ENCODE measurements at places on chromosomes 5 and 9.

- no peak for DNase-seq
Observed at GRCh38 chr9:101737705-101738565, 512 bp downstream of the GRIN3A start.

- DNase-seq = no peak
Observed at GRCh38 chr9:109616571-109617120, 118.5 kb upstream of the PTPN3 start.

- no peak for DNase-seq
Observed at GRCh38 chr5:310941-311434, 10.5 kb upstream of the AHRR start.

- no peak for DNase-seq
Observed at GRCh38 chr9:133799106-133799505, 61.0 kb upstream of the SARDH start.

- no peak for DNase-seq
Observed at GRCh38 chr5:172858990-172859811, 25.1 kb downstream of the ERGIC1 start.

DNA sequence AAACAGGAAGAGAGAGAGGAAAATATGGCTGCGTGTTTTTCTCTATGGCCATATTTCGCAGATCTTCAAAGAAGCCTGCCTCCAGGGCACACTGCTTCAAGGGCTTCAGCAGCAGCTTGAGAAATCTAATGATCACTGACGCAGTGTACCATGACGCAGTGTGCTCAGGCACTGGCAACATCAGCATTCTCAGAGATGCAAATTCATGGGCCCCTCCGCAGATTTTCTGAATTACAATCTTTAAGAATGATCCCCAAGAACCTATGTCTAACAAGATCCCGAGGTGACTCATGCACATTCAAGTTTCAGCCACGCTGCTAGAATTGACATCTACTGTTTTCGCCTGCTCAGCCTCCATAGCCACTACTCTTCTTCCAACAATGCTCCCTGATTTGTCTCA lies 143.9 kb upstream of the ZNF366 start:
- no peak for DNase-seq

GRCh38 chr9:137972988-137973470 lies 95.4 kb downstream of the CACNA1B start:
- DNase-seq = no peak

- DNase-seq = no peak
Observed at GRCh38 chr9:138077898-138078540, 200.4 kb downstream of the CACNA1B start.

DNA sequence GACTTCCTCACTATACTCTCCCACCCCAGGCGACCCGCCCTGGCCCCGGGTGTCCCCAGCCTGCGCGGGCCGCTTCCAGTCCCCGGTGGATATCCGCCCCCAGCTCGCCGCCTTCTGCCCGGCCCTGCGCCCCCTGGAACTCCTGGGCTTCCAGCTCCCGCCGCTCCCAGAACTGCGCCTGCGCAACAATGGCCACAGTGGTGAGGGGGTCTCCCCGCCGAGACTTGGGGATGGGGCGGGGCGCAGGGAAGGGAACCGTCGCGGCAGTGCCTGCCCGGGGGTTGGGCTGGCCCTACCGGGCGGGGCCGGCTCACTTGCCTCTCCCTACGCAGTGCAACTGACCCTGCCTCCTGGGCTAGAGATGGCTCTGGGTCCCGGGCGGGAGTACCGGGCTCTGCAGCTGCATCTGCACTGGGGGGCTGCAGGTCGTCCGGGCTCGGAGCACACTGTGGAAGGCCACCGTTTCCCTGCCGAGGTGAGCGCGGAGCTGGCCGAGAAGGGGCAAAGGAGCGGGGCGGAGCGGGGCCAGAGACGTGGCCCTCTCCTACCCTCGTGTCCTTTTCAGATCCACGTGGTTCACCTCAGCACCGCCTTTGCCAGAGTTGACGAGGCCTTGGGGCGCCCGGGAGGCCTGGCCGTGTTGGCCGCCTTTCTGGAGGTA lies 2.1 kb downstream of the CA9 start:
- peak; percentile 35 for DNase-seq

- no peak for DNase-seq
Observed at GRCh38 chr5:149596712-149597111, 15.4 kb downstream of the ARHGEF37 start.

GRCh38 chr5:159218595-159219023 lies 9.3 kb upstream of the RNF145 start:
- no peak for DNase-seq

- no peak for DNase-seq
Observed at GRCh38 chr5:82754759-82755158, 322.4 kb downstream of the TMEM167A start.

DNA sequence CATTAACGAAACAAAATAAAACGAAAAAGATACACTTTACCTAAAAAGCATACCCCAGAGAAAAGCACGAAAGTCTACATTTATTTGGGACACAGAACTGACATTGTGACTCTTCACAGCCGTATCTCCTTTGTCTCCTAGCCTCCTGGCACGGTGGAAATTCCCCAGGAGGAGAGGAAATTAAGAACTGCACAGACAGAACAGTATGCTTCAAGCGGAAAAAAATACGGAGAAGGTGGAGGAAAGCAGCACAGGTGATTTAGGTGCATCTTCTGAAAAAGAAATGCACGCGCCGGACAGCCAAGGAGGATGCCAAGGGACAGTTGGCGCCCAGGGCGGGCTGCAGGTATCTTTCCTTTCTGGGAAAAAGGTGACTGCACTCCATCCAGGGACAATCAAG lies 32.0 kb downstream of the DDX31 start:
- no peak for DNase-seq

GRCh38 chr9:31394015-31394473 lies 990.4 kb upstream of the ACO1 start:
- no peak for DNase-seq

DNA sequence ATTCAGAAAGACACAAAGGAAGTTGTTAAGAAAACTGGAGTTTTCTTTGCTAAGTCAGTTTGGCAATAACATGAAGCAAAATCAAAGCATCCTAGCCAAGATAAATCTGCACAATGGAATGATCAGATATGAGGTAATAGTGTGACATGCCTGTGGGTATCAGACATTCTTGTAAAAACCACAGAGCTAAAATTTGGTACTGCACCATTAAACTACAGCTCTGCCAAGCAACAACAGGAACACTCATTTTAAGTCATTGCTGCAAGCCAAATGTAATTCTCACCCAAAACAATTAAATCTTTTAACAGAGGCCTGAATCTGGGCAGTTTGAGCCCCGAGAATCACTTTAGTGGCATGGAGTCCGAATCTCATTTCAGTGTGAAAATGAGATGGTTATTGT lies 96.6 kb downstream of the VCAN start:
- DNase-seq = no peak

DNA sequence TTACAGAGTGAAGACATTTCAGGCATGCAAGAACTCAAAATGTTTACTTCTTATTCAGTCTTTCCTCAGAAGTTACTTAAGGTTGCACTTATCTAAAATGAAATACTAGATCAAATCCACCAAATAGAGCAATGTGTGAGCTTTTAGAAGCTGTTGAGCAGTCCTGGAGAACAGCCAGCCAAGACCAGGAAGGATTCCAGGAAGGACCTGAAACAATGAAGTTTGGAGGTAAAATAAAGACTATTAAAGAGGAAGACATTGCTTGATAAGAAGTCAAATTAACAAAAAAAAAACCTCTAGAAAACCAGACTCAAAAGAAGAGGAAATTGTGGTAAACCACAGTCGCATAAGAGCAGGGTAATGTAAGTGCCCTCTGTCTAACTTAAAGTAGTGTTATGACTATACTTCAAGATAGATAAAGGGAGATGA lies 156.2 kb upstream of the S1PR3 start:
- no peak for DNase-seq

GRCh38 chr9:135519179-135519971 lies 1.9 kb upstream of the LCN1 start:
- no peak for DNase-seq

DNA sequence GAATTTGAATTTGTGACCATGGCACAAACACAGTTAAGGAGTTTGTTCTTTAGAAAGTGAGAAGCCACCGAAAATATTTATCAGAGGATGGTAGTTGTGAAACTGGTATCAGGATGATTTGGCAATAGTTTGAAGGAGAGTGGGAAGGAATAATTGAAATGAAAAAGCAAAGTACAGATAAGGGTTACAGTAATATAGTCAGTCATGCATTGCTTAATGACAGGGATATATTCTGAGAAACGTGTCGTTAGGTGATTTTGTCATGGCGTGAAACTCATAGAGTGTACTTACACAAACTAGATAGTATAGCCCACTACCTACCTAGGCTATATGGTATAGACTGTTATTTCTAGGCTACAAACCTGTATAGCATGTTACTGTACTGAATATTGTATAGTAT lies 84.2 kb downstream of the GPBP1 start:
- DNase-seq = no peak

DNA sequence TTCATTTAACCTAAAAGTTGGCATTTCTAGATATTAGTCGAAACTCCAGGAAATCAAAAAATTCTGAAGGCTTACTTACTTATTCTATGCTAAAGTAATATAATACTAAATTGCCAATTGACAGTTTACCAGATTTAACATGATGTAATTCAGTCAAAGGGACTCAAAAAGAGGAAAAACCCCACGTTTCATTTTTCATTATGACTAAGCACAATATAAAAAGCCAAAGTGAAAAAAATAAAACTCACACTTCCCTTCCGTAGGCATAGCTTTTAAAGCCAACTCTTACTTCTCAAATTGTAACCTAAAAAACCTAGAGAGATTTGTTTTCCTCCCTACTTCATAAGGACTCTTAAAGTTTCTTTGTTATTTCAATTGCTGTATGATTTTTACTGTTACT lies 146.6 kb downstream of the RAPGEF6 start:
- peak; percentile 16 for DNase-seq

DNA sequence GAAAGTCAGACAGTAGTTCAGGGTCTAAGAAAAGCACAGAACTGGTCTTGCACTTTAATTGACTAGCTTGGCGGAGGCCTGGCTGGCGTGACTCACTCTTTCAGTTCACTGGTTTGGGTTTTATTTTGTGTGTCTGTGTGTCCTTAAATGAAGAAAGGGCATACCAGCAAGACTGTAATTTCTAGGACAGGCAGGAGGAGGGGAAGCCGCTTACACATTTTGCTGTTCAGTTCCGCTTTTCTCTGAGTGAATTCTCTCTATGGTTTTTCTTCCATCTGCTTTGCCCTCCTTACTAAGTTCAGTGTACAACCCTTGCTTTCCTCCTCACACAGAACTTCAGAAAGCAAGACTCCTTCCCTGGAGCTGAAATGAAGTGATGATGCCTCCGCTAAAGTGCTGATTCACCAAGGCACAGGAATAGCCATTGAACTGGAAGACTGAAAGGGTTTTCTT lies 150.8 kb downstream of the MEF2C start:
- no peak for DNase-seq

- DNase-seq = no peak
Observed at GRCh38 chr5:166058660-166059059, 2232.8 kb upstream of the WWC1 start.

DNA sequence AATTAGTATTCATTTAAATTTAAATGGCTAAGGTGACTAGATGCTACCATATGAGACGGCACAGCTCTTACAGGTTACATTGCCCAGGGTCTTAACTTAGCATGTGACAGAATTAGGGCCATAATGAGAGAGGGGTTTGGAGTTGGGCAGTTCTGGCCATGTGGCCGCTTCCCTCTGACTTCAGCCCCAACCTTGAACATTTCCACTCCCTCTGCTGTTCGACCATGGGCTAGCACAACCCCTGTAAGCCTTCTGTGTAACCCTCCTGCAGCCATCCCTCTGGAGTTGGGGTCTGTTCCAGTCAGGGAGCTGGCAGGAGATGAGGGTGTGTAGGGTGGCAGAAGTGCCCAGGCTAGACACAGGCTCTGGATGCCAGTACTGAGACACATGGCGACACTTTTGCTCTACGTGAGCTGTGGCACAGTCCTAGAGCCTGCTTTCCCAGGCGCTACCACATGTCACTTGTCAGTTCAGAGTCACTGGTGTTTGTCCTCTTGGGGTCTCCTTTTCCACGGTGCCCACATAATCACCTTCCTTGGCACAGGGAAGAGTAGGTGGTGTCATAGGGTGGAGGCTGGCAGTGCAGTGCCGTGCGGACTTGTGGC lies 128.7 kb upstream of the PITX1 start:
- no peak for DNase-seq

DNA sequence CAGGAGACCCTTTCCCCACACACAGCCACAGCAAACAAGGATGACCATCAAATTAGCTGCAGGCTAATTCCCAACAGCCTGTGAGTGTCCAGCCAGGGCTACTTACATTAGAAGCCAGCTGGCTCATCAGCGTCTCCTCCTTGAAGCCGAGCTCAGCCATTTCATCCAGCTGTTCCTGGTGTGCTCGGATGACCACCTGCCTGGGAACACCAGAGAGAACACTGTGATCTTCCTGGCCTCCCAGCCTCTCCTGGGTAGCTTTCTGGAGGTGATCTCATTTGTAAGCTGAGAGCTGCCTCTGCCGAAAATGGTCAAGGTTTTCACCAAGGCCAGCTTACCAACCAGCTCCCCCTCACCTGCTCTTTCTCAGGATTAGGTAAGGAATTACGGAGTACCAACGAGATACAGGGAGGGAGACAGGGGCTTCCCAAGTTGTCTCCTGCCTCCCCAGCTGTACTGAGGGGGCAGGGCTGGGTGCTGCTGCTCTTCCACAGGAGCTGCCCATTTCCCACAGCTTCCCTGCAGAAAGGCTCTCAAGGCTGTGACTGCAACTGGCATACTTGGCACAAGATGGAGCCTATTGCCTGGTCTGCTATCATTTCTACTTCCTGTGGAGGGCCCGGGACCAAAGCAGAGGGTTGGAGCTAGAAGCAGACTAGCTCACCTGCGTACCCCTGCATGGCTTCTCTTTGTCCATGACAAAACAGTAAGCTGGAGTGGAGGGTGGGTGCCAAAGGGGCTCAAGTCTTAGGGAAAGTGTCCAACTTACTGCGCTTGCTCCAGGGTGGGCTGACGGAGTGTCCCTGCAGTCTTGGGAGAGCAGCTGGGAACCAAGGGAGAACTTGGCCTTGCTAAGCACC lies 73.9 kb downstream of the KIF24 start:
- no peak for DNase-seq

DNA sequence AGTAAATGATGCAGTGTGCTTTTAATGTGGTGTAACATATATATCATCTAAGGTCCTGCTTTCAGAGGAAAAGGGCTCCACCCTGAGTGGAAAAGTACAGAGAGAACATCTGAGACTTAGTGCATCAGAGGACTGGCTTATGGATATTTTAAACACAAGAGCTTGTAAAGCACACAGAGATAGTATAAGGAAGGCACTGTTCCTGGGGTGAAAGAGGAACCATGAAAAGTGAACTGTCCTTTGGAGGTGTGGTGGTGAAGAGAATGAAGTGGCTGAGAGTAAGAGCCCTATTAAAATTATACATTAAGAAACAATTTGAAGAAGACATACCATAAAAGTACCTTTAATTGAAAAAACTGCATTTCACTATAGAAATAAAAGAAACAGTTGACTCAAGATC lies 68.9 kb downstream of the CSF2 start:
- DNase-seq = no peak

DNA sequence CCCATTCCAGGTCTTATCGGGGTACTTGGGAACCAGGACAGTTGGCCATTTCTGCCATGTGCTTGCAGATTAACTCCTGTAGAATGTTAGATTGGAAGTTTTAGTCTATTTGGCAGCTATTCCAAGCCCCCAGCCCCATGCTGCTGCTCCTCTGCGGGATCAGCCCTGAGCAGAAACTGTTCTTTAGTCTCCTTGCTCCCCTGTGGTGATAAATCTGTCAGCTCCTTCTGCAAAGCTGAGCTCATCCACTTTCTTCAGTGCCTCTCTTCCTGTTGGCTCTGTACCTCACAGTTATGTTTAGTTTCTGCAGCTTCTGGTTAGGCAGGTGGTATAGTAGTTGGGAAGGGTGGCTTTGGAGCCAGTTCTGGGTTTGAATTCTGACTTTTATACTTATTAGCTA lies 170.4 kb downstream of the GRIA1 start:
- no peak for DNase-seq

Data from germinal center (tissue), 1 donor.